ENCODE measurements at places on chromosomes 2 and 18. TPM values are rescaled to one million over a fixed set of nuclear protein-coding genes. Genes with fewer than 3 reads are reported as not detected.
A peak's percentile ranks its signal among the peaks of the same experiment; 100 is the strongest.

GREB1 gene
- total RNA-seq: not detected

DNA sequence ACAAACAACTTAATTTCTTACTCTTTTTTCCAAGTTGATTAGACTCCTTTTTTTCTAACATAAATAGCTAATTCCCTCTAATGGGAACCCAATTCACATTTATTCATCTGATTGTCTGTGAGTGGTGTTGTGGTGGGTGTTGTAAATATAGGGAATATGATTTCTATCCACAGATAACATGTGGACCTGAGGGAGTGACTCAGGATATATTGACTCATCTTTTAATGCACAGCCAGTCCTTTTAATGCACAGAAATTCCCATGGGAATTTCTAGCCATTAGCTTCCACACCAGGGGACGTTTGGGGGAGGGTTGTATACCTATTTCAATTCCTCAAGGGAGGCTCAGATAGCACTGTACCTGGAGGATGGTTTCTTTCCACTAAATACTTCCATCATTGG, 1339.6 kb upstream of the LRRTM1 start:
- no peak for DNase-seq

GRCh38 chr2:216710551-216711301, 15.4 kb upstream of the IGFBP5 start:
- no peak for DNase-seq

GRCh38 chr2:161983866-161984265, 90.1 kb downstream of the DPP4 start:
- DNase-seq: peak; percentile 11

DNA sequence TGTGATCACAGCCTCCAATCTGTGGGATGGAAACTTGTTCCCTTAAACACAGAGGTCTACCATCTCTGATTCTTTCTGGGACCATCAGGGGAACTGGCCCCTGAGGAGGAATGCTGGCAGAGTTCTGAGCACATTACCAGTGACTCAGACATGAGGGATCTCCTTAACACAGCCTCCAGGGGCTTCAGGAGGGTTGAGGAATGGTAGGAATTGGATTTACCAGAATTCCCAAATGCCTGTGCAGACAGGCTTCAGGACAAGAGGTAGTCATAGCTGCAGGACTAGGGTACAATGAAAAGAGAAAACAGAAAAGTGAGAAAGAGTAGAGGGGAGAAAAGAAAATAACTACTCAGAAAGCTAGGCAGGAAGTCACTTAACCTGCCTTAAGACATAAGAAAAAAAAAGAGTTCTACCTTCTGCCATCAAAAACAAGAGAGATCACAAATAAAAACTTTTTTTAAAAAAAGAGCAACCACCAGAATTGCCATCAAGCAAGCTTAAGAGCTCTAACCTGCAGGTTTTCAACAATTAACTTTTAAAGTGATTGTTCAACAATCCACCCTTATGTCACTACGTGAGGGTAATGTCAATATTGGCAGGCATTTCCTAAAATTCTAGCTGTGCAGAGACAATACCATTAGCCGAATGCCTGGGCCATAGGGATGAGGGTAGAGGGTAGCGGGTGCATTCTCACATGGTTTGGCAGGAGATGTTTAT, 524.4 kb downstream of the BCL11A start:
- DNase-seq: peak; percentile 6

Measured in renal cortical epithelial cell (primary cell).